Stimulated activated CD4-positive, alpha-beta T cell treated with anti-CD3 and anti-CD28 coated beads, Interleukin-4, amount 100 ng/mL, for 48 hours (primary cell): ENCODE measurements at places on chromosomes 13 and 19.

- peak; percentile 35 for DNase-seq
Observed at GRCh38 chr19:16376649-16377048, 52.0 kb downstream of the KLF2 start.

DNA sequence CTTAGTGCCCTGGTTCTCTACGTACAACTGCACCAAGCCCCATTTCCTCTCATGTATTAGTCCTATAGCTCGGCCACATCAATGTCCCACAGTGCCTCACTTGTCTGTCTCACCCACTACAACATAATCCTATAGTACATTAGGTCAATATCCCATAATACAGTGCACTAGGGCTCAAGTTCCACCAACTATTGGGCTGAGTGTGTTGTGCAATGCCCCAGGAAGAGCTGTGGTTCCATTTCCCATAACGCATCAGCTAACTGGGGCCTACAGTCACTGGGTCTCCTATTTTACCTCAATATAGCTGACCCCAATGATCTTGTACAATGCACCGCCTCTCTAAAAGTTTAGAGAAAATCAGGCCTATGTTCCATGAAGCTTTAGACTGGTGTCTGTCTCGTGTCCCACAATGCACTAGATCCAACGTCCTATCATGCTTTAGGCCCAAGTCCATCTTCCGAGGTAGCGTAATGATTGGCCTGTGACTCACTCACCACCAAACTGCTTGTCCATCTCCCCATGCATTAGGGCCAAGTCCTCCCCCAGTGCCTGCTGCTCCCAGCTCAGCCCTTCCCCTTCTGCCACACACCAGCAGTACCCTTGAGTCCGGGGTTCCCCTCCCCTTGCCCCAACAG is 21.8 kb downstream of the TSKS start:
- DNase-seq, result no peak

DNA sequence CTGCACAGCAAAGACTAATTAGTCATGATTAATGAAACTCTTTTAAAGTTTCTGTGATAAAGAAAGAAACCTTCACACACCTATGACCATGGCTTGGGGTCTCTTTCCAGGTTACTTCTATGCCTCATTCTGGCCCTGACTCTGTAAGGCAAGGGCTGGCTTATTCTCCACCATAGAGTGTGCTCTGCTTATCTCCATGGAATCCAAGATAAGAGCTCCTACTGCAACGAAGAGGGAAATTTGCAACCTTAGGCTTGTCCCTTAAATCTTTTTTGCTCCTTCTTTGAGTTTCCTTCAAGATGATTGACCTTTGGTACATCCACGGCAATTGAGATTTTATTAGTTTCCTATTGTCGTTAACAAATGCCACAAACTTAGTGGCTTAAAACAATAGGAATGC is 239.9 kb downstream of the SPRY2 start:
- no peak for DNase-seq

- DNase-seq, result no peak
Observed at GRCh38 chr19:31804668-31805067, 455.4 kb upstream of the TSHZ3 start.

DNA sequence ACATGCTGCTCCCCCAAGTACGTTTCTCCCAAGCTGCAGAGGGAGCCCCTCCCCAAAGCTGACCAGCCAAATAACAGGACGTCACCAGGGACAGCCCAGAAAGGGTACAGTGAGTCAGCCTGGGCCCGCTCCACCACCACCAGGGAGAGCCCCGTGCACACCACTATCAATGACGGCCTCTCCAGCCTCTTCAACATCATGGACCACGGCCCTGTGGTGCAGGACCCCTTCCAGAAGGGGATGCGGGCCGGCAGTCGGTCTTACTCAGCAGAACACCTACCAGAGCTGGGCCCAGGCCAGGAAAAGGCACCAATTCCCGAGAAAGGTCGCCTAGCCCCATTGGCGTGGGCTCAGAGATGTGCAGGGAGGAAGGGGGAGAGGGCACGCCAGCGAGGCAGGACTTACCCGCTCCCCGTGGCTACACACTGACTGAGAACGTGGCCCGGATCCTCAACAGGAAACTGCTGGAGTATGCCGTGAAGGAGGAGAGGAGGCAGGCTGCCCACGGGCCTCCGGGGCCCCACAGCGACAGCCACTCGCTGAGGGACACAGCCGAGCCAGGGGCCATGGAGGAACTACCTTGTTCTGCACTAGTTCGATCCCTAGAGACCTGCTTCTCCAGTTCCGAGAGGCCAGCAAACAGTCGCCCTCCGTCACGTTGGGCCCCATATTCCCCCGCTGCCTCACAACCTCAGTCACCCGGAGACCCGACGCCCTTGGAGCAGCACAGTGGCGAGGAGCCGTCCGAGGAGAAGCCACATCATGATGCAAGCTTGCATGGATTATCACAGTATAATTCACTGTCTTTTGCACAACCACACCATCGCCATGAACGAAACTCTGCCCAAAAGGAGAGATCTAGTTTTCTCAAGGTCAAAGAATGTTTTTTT is 815.9 kb upstream of the KLHL1 start:
- DNase-seq, result no peak

DNA sequence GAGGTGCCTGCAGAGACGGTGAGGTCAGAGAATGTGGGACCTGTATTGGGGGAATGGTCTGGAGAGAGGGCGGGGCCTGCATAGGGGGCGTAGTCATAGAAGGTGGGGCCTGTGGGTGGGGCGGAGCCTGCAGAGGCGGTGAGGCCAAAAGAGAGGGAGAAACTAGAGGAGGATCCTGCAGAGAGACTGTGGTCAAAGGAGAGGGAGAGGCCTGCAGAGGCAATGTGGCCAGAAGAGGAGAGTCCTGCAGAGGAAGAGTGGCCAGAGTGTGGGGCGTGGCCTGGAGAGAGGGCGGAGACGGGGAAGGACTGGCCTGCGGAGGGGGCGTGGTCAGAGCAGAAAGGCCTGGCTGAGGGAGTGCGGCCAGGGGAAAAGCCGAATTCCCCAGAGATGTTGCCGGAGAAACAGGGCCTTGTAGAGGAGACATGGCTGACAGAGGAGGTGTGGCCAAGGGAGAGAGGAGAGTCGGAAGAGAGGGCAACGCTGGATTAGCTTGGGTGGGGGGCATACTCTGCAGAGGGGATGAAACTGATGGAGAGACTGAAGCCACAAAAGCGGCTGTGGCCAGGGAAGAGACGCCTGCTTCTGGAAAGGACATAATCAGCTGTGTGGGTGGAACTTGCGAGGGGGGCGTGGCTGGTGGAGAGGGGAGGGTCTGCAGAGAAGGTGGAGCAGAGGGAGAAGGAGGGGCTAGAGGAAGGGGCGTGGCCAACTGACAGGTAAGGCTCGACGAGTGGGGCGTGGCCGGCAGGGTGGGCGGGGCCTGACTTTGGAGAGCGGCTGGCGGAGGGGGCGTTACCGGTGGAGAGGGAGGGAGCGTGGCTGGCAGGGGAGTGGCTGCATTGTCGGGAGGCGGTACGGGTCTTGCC is 2.5 kb downstream of the PRR36 start:
- DNase-seq, result peak; percentile 95

- peak; percentile 12 for DNase-seq
Observed at GRCh38 chr13:77429320-77430142, 102.6 kb upstream of the MYCBP2 start.

- no peak for DNase-seq
Observed at GRCh38 chr19:3695986-3696659, 4.1 kb downstream of the PIP5K1C start.

DNA sequence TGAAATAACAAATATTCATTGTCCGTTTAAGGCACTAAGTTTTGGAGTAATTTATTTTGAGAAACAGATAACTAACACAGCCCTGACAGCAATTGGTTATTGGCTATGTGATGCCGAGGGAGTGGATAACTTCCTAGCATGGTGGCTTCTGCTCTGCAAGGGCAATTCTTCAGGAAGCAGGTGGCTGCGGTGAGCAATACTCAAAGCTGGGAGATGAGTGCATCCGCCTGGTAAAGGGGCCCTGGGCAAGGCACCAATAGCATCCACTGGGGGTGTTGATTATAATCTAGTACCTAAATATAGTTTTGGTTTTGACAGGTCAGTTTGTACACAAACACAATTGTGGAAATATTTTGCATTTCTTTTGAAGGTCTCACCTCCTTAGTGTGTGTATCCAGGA is 41.0 kb downstream of the CCDC70 start:
- no peak for DNase-seq

- no peak for DNase-seq
Observed at GRCh38 chr13:95643571-95643935, 953 bp downstream of the DZIP1 start.

- peak; percentile 35 for DNase-seq
Observed at GRCh38 chr13:51793570-51794271, 10.2 kb downstream of the DHRS12 start.

GRCh38 chr19:55642153-55643002 is 1.1 kb upstream of the ZNF581 start:
- DNase-seq, result no peak

DNA sequence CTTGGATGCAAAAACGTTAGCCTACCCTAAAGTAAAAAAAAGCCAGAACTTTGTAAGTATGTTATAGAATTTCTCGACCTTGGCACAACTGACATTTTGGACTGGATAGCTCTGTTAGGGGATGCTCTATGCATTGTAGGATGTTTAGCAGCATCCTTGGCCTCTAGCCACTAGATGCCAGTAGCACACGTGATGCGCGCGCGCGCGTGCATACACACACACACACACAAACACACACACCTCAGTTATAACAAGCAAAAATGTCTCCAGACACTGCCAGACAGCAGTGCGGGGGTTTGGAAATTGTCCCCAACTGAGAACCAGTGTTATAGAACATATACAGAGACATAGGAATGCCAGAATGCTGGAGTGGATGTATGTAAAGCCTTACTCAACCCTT is 17.2 kb downstream of the ZNF226 start:
- DNase-seq, result no peak

GRCh38 chr19:19074196-19074882 is 10.5 kb downstream of the SLC25A42 start:
- no peak for DNase-seq

DNA sequence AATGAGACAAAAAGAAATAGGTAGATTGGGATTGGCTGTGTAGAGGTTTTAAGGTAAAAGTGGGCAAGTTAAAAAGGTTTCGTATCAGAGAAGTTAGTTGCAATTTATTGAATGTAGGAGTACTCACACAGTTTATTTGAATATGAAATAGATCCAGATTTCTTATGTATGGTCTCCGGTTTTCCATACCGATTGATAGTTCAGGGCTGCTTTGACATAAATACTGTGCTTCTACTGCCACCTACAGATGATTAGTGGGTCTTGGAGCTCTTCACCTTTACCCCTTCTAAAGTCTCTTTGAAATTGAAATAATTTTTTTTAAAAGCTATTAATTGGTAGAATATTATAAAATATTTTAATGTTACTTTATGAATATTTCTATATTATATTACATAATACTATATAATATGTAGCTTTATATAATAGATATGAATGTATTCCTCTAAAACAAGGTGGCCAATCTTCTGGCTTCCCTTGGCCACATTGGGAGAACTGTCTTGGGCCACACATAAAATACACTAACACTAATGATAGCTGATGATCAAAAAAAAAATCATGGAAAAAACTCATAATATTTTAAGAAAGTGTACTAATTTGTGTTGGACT is 7.7 kb upstream of the GPR18 start:
- no peak for DNase-seq

- no peak for DNase-seq
Observed at GRCh38 chr13:75530549-75530961, 7.1 kb downstream of the COMMD6 start.

DNA sequence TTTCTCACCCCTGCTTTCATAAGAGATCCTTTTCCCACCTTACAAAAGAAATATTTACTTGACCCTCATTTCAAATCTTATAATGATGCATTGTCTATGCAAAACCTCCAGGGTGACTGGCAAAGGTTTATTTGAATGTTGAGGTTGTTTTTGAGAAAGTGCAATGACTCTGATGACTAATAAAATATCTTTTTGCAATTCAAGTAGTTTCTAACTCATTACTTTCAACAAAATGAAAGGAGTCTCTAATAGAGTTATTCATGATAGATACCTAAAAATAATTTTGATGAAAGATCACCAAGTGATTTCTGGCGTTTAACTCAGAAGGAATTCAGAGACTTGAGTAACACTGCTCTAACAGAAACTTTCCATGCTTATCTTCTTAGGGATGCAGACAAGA is 144.2 kb downstream of the FOXO1 start:
- DNase-seq, result no peak

DNA sequence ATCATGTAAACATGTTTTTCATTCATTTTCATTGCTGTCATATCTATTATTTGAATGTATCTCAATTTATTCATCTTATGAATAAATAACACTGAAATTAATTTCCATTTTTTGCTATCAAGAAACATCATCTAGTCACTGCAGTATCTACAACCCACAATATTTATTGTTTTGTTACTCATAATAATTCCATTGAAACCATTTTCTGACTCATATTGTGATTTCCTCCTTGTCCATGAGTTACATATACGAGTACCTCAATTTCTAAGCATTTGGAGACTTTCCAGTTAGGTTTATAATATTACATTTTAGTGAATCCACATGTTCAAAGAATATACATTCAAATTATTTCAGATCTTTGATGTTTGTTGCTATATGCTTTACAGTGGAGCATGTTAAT is 1524.0 kb downstream of the SLITRK1 start:
- DNase-seq, result no peak

DNA sequence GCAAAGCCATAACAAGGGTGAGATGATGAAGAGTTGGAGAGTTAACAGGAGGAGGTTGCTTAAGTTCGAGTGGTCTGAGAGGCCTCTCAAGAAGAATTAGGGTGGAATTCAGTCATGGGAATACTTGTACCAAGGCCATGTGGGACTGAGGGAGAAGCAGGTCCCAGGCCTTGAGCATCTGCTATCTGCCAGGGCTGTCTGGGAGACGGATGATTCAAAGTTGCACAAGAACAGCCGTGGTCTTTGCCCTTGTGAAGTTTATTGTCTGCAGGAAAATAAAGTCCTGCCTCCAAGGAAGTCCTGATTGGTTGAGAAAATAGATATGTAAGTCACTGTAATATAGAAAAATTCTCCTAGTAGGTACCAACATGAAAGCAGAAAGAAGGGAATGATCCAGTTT is 178.8 kb upstream of the RFC3 start:
- DNase-seq, result no peak

DNA sequence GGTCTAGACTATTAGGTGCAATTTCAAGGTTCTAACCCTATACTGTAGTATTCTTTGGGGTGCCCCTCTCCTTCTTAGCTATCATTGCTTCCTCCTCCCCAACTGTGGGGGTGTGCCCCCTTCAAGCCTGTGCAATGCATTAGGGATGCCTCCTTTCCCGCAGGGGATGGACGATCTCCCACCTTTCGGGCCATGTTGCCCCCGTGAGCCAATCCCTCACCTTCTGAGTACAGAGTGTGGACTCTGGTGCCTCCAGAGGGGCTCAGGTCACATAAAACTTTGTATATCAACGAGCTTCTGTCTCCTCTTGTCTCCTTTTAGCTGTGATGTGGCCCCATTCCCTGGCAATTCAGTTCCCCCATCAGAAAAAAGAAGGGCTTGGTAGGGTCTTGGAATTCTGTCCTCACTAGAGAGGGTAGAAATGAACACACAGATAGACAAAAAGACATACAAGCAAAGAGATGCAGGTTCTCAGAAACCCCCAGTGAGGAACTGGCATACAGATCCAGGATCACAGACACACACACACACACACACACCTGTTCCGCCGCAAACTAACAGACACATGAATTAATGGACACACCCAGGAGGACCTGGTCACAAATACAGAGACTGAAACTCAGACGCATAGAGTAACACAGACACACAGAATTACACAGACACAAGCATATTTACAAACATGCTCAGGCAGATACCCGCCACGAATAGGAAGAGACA is 2.5 kb upstream of the HNRNPUL1 start:
- no peak for DNase-seq
